NCI-H187 treated with DMSO at 0.1 percent for 48 hours (cell line): ENCODE measurements at places on chromosomes 11 and 22.

GRCh38 chr22:27545085-27545484, 256.5 kb downstream of the MN1 start:
- no peak for DNase-seq

- no peak for DNase-seq
These were observed 729.7 kb downstream of the BRD1 start for GRCh38 chr22:49097966-49098365.

DNA sequence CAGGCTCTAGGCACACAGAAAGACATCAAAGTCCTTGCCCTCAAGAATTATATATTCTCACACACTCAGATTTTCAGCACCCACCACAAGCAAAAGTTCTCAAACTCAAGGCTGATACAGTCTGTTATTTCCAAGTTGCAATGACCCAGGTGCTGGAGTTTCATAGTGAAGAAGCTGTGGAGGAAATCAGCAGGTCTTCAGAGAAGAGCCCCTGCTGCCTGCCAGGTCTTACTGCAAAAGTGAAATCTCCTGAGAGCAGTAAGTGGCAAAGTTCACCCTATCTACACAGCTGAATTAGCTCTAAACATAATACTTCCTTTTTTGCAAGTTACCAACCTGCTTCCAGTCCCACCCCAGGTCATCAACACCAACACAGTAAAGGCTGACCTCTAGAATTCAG, 64.6 kb downstream of the RPL27A start:
- DNase-seq: no peak

DNA sequence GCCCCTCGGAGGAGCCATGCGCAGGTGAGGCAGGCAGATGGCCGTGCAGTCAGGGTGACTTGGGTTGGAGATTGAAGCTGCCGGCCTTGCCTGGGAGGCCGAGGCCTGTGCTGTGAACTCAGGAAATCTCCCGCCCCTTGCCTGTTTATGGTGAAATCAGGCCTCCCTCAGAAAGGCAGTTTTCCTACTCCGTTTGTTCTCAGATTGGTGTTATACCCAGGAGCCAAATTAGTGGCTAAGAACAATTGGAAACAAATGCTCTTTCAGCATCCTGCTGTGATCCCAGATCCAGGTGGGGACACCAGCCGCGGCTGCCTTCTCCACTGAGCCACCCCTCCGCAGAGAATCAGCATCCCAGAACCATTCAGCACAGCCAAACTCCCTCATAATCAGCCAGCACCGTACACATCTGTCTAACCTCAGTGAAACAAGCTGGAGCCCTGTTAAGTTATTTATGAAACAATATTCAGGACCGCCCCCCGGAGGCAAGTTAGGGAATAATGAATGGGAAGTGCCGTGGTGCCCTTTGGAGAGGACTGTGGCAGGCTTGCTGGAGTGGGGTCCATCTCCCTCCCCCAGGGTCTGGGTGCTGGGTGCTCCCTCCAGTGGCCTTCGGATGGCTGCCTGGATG, 60.0 kb downstream of the PKNOX2 start:
- DNase-seq: no peak

DNA sequence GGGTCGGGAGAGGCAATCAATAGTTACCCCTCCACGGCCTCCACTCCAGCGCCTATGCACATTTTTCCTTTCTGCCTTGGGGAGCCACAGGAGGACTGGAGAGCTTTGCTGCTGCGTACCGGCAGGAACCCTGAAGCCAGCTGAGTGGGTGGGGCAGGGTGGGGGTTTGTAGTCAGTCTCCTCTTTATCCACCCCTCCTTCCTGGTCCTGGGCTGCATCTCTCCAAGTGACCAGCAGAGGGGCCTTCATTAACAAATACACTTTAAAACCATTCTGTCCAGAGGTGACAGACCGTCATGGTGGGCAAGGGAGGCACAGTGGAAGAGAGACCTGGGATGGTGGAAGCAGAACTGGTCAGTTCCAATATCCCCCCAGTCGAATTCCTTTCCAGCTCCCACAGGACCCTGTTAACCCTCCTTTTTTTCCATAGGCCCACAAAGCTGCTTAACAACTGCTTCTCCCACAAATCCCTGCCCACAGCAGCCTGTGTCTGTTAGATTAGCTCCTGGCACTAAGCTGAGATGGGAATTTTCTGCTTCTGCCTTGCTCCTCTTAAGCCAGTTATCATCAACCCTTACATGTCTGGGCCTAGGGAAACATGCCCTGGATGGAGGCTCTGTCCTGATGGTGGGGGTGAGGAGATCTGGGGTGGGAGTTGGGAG, 3.9 kb upstream of the ABCG4 start:
- DNase-seq: no peak

GRCh38 chr11:1074244-1075221, at the start of gene MUC2:
TSS of gene MUC2 (plus strand) at chr11:1074874.
- no peak for DNase-seq

- no peak for DNase-seq
These were observed 334.9 kb downstream of the OPCML start for GRCh38 chr11:133197425-133197824.

- DNase-seq: no peak
These were observed at the start of gene LSP1 for GRCh38 chr11:1852877-1853276. TSS of gene LSP1 (plus strand) at chr11:1853084. CDS start at chr11:1853145, 61 bp downstream.

- no peak for DNase-seq
These were observed 26.5 kb upstream of the TREH start for GRCh38 chr11:118705791-118706545.

GRCh38 chr22:21009638-21010425, 5.1 kb upstream of the P2RX6 start:
- DNase-seq: no peak

GRCh38 chr11:128483211-128483788, 104.1 kb downstream of the ETS1 start:
- DNase-seq: no peak

DNA sequence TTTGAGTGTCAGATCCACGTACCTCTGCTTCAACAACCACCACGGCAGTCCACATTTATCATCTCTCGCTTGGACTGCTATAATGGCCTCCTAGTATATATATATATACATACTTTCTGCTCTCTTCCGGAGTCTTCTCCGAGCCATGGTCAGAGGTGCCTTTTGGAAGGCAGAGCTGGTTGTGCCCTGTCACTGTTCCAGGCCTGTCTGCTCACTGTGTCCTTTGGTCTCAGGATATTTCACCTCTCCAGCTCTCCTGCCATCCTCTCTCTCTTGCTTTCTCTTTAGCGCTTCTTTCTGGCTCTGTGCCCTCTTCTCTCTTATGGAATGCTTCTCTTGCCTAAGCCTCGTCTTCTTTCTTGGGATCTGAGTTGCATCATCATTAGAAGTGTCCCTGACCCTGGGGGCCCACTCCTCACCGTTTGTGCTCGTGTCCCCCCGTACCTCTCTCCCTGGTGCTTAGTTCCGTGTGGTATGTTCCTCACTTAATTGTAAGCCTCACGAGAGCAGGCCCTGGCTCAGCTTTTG, 86.1 kb upstream of the RASSF10 start:
- DNase-seq: no peak

DNA sequence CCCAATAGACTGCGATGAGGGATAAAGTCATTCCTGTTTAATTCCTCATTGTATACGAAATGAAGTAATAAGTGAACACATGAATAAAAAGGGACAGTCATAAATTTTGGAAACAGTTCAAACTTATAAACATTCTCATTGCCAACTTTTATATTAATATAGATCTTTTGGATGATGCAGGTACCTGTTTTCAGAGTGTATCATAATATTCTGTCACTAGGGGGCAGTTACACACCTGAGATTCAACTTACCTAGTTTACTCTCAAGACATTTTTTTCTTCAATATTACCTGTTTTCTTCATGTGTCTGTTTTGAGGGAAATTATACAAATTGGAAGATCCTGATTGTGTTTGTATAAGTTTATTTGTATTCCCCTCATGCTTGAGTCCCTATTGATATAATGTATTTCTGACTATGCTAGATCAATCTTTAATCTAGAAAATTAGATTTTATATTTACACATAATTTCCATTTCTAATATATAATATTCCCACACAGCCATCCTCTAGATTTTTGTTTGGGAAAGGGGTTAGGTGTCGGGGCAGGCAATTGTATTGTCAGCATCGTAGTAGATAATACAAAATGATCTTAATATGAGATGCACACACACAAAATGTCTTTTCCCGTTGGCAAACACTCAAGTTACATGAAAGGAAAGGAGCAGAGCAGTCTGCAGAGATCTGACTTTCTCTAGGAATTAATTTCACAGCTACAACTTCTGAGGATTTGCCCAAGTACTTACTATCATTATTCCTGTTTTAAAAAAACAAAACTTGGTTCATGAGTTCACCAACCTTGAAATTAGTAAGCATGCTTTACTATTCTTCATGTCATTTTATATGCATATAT, 18.4 kb downstream of the FDX1 start:
- DNase-seq: no peak

- no peak for DNase-seq
These were observed 527.8 kb downstream of the METTL15 start for GRCh38 chr11:28636033-28636432.

- no peak for DNase-seq
These were observed 5.8 kb upstream of the SLC43A3 start for GRCh38 chr11:57432714-57433163.

DNA sequence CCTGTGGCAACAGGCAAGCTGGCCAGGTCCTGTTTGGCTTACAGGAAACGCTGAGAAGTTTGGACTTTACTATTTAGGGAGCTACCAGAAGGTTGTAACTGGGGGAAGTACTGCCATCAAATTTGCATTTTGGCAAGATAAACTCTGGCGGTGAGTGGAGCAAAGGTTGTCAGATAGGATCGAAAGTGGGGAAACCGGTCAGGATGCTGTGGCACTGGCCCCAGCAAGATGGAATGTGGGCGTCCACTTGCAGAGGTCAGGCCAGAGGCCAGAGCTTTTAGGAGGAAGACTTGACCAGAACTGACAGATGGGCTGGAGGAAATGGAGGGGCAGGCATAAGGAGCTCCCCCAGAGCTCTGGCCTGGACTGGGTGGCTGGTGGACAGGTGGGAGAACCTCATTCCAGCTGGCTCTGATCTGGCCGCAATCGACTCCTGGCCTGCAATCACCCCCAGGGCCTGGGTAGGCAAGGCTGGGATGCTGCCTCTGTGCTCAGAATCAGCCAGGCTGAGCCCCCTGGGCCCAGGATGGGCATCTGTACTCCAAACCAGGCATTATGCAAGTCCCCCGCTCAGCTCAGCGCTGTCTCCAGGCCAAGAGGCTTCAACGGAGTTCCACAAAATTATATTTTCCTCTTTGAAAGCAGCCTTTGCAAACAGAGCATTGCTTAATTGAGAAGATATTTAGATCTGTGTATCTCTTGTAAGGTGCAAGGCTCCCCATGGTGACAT, 178.3 kb upstream of the NECTIN1 start:
- DNase-seq: no peak

GRCh38 chr11:65853246-65853979, 4.6 kb downstream of the CFL1 start:
- no peak for DNase-seq

- DNase-seq: no peak
These were observed 2.0 kb downstream of the PARVG start for GRCh38 chr22:44182588-44183286.

GRCh38 chr22:44735518-44736428, 16.6 kb upstream of the ARHGAP8 start:
- no peak for DNase-seq

DNA sequence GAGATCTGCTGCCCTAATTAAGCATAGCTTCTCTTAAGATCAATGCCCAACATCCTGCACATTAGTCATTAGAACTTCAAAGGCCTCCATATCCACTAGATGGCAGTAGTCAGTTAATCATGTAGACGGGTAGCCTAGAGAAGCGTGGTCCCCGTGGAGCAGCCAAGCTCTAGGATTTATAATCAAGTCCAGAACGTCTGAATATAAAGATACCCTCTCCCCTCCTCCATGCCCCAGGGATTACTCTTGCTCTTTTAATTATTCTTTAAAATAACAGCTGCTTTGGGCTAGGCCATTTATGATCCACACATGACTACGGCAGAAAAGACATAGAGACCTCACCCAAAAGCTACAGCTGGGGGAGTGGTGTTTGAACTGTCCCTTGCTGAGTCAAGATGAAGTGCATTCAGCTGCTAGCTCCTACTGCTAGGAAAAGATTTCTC, 327.6 kb upstream of the PLET1 start:
- DNase-seq: peak; percentile 79

- DNase-seq: no peak
These were observed 14.2 kb upstream of the MOB2 start for GRCh38 chr11:1500466-1501420.

- no peak for DNase-seq
These were observed 14.2 kb downstream of the GAS2 start for GRCh38 chr11:22680628-22681027.

DNA sequence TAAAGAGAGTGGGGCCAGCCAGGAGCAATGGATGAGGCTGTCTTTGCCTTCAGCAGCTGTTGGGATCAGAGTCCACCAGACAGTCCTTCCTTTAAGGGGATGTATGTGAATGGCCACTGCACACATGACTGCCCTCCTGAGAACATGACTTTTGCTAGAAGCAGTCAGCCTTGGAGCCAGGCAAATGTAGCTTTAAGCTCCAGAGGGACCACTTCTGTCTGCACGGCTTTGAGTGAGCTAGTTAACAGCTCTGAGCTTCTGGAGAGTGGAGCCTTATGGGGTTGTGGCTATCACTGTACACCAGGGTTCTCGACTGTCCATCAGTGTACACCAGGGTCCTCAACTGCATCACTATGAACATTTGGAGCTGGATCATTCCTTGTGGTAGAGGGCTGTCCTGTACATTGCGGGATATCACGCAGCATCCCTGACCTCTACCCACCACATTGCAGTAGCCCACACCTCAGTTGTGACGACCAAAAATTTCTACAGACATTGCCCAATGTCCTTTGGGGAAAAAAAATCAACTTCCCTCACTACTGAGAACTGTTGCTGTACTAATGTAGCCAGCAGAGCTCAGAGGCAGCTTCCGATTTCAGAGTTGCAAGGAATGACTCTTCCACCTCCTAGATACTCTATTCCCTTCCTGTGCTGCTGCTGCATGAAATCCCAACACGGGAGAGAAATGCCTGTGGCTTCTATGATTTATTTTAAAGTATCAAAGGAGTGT, 169.4 kb downstream of the MYO18B start:
- DNase-seq: no peak

- DNase-seq: no peak
These were observed 513.0 kb downstream of the SOX6 start for GRCh38 chr11:15843309-15843872.
